ENCODE measurements at places on chromosomes 5 and 9.

DNA sequence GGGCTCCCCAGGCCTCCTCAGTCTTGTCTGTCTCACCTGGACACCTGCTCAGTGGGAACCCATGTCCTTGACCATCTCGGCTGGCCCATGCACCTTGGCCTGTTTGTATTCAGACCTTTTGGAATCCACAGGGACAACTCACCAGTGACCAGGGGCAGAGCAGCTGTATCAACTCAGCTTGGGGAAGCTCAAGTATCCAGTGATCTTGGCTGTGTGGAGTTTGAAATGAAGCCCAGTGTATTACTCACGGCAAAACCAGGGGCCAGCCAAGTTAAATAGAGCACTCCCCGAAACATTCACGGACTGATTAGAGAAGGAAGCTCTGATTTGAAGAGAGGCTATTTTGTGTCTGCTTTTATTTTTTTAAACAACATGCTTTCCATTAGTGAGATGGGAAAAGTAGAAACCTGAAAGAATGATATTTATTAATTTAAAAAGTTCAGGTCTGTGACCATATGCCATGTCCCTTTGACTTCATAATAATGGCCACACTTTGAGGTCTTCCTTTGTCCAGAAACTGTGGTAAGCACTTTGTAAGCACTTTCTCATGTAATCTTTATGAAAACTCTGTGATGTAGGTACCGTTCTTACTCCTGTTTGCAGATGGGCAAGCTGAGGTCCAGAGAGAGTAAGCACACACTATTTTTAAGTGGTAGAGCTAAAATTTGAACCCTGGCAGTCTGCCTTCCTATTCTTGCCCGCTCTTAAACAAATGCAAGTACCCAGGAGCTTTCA is 656.5 kb downstream of the BNC2 start:
- peak; percentile 93 for DNase-seq

- DNase-seq = no peak
Observed at GRCh38 chr5:1182633-1183423, 18.6 kb upstream of the SLC6A19 start.

- peak; percentile 76 for DNase-seq
Observed at GRCh38 chr9:108473209-108474112, 382.3 kb downstream of the ACTL7B start.

DNA sequence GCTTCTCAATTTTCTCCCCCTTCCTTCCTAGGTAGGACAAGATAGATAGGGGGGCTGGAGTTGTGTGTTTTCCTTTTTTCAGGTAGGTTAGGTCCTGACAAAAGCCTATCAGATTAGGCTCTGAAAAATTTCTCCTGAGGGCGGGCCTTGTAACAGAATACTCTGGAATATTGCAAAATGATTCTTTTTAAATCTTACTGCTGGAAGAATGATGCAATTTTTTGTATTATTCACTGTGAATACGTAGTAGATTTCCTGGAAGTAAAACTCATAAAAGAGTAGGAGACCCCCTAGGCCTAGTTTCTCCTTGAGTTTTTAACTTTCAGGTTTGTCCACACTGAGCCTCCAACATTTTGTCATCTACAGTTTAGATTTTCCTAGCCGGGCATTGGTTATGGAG is 1701.8 kb downstream of the EFNA5 start:
- no peak for DNase-seq

GRCh38 chr9:75964427-75964826 is 74.0 kb downstream of the PCSK5 start:
- no peak for DNase-seq

DNA sequence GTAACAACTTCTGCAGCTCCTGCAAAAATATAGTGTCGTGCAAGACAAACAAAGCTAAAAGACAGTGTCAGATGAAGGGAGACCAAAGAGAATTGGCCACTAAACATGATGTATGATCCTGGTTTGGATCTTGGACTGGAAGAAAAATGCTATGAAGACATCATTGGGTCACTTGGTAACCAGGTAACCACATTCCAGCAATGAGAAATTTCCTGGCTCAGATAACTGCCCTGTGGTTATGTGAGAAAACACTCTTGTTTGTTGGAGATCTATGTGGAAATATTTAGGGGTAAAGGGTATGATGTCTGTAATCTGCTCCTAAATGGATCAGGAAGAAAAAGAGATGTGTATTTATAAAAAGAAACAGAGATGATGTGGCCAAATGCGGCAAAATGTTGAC is 45.5 kb upstream of the ANKRD33B start:
- no peak for DNase-seq

DNA sequence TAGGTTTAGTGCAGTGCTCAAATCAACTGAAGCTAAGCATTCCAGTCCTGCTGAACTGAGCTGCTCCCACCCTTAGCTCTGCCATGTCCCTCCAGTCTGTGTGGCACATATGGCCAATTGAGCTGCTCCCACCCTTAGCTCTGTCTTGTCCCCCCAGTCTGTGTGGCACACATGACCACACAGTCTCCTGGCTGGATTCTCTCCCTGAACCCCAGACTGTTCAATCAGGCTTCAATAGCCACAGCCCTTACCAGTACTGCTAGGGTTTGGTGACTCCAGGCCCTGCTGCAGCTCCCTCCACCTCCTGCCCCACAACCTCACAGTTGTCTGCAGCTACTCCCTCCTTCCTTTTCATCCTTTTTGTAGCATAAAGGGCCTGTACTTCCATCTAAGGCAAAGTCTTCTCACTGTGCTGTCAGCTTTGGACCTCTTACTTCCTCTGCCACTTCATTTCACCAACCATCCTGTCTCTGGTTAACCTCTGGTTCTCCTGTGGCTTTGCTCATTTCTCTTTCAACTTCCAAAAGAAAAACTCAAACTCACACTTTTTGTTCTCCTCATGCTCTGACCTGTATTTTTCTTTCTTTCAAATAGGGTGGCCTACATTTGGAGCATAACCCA is 50.8 kb downstream of the ADAMTS12 start:
- no peak for DNase-seq

- DNase-seq = no peak
Observed at GRCh38 chr5:143413958-143414669, 10.6 kb upstream of the NR3C1 start.

- no peak for DNase-seq
Observed at GRCh38 chr9:109037946-109038715, 24.8 kb upstream of the CTNNAL1 start.

DNA sequence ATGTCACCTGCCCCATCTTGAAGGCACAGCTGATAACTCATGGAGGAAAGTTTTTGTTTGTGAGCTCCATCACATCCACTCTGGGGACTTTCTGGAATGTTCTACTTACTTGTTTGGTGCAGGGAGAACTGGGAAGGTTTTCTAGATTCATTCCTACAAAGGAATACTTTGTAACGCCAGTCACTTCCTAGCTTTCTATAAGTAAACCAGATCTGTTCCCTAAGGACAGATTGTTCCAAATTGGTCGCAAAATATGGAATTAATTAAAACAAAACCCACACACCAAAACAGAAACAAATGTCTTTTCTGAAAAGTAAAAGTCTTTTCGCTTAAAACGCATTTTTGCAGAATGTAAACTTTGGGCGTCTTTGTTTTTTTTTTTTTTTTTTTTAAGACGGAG is 167.6 kb downstream of the PDZD2 start:
- DNase-seq = peak; percentile 4

- no peak for DNase-seq
Observed at GRCh38 chr9:96173640-96174039, 128.3 kb downstream of the HSD17B3 start.

DNA sequence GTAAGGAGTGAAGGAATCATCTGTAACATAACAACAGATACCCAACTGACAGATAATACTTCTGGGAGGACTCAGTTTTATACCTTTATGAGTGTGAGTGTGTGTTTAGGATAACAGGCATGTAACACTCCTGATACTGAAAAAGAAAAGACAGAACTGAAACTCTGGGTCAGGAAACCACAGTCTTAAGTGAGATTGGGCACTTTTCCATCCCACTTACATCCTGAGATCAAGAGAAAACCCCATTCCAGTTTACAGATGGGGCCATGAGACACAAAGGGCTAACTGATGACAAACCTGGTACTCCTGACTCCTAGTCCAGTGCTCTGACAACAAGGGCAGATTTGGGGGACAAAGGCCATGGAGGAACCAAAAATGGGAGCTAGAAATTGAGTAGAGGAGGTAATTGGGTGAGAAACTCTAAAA is 18.0 kb downstream of the IL5 start:
- no peak for DNase-seq

DNA sequence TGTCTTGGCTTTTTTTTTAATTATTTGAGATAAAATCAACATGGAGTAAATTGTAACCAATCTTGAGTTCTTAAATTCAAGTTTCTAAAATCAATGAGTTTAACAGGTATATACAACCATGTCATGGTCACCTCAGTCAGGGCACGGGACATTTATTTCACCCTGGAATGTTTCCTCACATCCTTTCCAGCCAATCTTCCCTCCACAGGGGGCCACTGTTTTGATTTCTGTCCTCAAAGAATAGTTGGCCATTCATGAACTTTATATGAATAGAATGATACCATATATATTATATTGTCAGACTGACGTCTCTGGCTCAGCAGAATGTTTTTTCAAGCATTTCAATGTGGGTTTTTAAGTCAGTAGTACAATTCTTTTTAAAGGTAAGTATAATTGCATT is 806 bp downstream of the ZNF474 start:
- DNase-seq = no peak
